ENCODE measurements at places on chromosomes 3 and 15.

GRCh38 chr3:193313061-193313958 lies 65.2 kb downstream of the ATP13A5 start:
- DNase-seq: no peak

DNA sequence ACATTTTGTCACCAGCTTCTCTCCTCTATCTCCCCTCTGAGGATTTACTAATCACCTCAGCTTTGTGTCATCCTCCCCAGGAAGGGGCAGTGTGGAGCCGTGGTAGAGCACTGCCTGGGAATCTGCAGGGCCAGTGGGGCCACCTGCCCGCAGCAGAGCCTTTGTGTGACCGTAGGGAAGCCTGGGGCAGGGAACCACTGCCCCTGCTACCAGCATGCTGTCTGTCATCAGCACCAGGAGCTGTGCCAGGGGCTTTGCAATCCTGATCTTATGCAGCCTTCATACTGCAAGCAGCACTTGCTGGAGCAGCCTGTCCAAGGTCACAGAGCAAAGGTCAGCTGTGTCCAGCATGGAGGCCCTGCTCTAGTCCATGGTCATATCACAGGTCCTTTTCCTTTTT lies 170.2 kb upstream of the IL12A start:
- DNase-seq: no peak

- peak; percentile 49 for DNase-seq
These were observed 1.2 kb upstream of the LRRC34 start for GRCh38 chr3:169813757-169814517.

DNA sequence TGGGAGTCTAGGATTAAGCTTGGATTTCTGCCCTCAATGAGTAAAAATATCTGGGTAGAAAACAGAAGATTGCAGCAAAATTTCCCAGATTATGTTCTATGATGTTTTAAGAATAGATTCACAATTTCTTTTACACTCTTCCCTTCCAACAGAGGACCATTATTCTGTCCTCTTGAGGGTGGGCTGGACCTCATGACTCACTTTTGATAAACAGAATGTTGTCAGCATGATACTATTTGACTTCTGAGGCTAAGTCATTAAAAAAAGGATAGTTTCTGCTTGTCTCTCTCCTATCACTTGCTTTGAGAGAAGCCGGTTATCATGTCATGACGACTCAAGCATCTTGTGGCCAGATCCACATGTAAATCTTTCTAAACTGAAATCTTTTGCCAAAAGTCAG lies 396.2 kb upstream of the CDIN1 start:
- DNase-seq: no peak

GRCh38 chr15:51448622-51449399 lies 107.4 kb downstream of the GLDN start:
- DNase-seq: no peak

- no peak for DNase-seq
These were observed 321.9 kb downstream of the ZPLD1 start for GRCh38 chr3:102756706-102757105.

DNA sequence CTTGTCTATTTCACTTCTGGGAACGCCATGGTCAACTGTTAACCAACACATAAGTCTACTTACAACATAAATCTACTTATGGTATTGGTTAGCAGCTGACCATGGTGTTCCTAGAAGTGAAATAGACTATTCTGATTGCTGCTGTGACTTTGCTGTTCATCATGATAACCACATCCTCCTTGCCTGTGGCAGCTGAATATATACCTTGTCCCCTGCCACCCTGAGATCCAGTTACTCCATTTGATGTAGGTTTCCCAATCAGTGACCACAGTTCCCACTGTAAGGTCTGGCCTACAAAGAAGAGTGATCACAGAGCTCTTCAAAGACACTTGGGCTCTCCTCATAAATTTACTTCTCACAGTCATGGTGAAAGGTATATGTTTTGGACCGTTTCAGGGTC lies 66.8 kb upstream of the ALDH1A3 start:
- no peak for DNase-seq

GRCh38 chr3:52121464-52121805 lies 32.8 kb downstream of the POC1A start:
- no peak for DNase-seq

DNA sequence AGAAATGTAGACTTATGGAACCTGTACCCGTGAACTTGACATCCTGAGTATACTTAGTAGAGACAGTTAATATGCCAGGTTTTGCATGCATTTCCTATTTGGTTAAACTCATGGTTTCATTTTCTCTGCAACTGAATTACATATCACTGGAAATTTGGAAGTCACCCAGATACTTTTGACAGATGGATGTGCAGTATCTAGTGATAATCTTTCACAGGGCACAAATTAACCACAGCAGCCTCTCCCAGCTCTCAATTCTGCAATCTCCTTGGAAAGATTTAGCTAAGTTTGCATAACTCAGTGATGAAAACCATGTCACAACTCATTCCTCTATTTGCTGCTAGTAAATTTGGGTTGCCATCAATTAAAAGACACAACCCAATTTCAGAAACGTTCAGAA lies 162.3 kb upstream of the TPM1 start:
- DNase-seq: no peak

DNA sequence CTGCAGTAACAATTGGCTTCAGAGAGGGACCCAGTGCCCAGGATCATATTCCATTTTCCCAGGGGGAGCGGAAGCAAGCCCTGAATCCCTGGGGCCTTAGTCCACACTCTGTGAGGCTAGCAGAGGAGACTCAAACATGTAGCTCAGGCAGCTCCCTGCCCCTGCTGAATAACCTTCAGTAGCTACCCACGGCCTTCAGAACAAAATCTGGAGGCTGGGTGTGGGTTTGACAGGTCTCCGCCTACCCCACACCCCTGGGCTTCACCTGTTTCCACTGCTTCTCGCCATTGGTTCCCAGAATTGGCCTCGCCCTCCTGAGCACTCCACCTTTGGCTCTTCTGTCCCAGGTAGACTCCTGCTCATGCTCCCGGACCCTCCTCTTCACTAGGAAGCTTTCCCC lies 93.6 kb upstream of the ATP2B2 start:
- DNase-seq: no peak

- no peak for DNase-seq
These were observed 91.7 kb downstream of the FRMD4B start for GRCh38 chr3:69294014-69294766.

GRCh38 chr3:105762749-105763658 lies 105.8 kb downstream of the CBLB start:
- DNase-seq: no peak

Measured in effector CD8-positive, alpha-beta T cell (primary cell).